ENCODE measurements at places on chromosomes 2 and 18. TPM values are rescaled to one million over a fixed set of nuclear protein-coding genes. Genes with fewer than 3 reads are reported as not detected.

Gene RIT2
- not detected for total RNA-seq

Gene TCF4
- total RNA-seq, result 2.8 TPM

Gene CAPN14
- not detected for total RNA-seq

Gene CYB5A
- total RNA-seq, result 171 TPM

Gene CAPN13
- total RNA-seq, result 0.27 TPM

Gene NETO1
- total RNA-seq, result not detected

Gene NCKAP5
- total RNA-seq, result 1.4 TPM

Gene ALPG
- total RNA-seq, result 0.22 TPM

Gene DSEL
- 0.37 TPM for total RNA-seq

Data from A549 treated with ZK216348 at 1 μM for 4 hours (cell line).